Mammary epithelial cell (primary cell): ENCODE measurements at places on chromosomes 5 and 9.
A peak's percentile ranks its signal among the peaks of the same experiment; 100 is the strongest.

GRCh38 chr5:124599028-124599973 lies 147.1 kb downstream of the ZNF608 start:
- DNase-seq, result peak; percentile 59

DNA sequence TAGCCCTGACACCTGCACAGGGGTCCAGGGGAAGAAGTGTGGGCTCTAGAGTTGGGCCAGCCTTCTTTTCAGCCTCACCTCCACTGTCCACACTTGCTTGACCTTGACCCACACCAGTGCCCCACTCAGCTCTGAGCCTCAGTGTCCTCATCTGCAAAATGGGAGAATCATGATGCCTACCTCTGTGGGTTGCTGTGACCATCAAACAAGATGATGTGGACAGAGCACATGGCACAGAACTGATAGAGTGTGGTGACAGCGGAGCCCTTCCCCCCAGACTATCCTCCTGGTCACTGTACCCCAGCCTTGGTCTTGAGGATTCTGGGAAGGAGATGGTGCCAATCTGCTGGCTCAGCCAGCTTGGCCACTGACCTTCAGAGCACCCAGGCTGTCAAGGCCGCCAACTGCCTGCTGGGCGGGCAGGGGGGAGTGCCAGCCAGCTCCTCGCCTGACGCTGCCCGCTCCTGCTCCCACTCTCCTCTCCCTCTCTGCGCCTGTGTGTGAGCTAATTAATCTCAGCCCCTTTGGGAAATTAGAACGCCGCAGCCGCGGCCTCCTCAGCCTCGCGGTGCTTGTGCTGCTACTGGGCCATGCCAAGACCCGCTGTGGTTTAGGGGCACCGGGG lies 16.7 kb downstream of the CXXC5 start:
- DNase-seq, result no peak

DNA sequence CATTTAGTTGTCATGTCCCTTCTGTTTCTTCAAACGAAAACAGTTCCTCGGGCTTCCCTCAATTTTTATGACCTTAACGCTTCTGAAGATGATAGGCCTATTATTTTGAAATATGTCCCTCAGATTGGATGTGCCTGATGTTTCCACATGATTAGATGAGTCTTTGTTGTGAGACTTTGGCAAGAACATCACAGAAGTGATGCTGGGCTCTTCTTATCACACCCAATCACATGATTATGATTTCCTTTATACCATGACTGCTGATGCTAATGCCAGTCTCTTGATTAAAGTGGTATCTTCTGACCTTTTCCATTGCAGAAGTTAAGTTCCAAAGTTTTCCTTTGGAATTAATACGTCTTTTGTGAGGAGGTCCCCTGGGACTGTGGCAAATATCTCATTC lies 175.7 kb downstream of the SAXO1 start:
- no peak for DNase-seq

DNA sequence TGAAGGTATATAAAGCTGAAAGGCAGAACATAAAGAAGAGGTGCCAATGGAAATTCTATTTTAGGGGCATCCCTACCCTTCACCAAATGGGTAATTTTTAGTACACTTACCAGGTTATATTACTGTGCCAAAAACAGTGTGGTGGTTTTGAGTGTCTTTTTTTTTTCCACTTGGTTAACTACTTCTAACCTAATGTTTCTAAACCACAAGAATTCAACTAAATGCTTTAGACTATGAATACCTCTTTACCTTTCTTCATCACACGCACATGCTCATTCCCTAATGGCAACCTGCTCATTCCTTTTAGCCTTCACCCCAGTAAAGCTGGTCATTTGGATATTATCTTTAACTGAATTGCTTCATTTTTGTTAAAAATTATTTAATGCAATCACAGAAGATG lies 215.6 kb downstream of the PIK3R1 start:
- peak; percentile 50 for DNase-seq

DNA sequence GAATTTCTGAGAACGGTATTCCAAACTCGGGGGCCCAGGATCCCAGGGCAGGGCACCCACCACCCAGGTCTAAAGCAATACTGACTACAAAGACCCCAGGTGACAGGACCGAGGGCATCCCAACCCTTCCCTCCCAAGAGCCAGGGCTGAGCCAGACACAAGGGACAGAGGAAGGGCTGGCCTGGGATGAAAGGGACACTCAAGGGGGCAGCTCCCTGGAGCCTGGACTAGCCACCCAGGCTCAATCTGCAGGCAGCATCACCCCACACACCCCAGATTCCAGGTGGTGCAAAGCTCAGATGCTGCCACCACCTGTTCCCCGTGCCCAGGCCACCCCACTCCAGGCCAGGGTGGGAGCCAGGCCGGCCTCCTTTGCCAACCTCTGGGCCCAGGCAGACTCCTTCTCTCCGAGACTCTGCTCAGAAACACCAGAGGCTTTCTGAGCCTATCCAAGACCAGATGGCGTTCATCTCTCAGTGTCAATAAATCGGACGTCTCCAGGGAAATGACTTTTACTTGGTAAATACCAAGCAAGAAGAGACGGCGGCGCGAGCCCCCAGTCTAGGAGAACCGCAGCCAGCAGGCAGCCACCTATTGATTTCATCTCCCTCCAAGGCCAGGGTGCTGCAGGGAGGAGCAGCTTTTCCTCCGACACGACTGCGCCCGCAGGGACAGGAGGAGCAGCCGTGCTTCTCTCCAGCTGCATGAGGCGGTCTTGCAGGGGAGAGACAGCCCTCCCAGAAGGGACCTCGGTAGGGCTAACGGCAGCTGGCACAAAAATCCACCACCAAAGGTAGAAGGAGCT lies 94.1 kb upstream of the ADAMTS2 start:
- no peak for DNase-seq
